Mucosa of descending colon (tissue), 3 donors: ENCODE measurements at places on chromosomes 12 and 14. TPM values are rescaled to one million over a fixed set of nuclear protein-coding genes. Genes with fewer than 3 reads are reported as not detected.

Gene KRT72
- total RNA-seq: not detected

Gene NYNRIN
- 13.4 TPM for total RNA-seq

Gene PLEKHH1
- 61.5 TPM for total RNA-seq

Gene SLC4A8
- total RNA-seq: 0.84 TPM

Gene ADCY6
- total RNA-seq: 91.6 TPM

Gene SIRT4
- 3.9 TPM for total RNA-seq
